ENCODE measurements at places on chromosomes 3 and 15.

GRCh38 chr15:65524226-65524625, 6.0 kb upstream of the HACD3 start:
- no peak for DNase-seq

DNA sequence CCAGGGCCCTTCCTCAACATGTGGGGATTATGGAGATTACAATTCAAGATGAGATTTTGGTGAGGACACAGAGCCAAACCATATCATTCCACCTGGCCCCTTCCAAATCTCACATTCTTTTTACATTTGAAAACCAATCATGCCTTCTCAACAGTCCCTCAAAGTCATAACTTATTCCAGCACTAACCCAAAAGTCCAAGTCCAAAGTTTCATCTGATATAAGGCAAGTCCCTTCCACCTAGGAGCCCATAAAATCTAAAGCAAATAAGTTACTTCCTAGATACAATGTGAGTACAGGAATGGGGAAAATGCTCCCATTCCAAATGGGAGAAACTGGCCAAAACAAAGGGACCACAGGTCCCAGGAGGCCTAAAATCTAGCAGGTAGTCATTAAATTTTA, 309.5 kb upstream of the SLITRK3 start:
- DNase-seq = no peak

GRCh38 chr3:138950006-138950644, 3.1 kb downstream of the FOXL2NB start:
- peak; percentile 31 for DNase-seq

DNA sequence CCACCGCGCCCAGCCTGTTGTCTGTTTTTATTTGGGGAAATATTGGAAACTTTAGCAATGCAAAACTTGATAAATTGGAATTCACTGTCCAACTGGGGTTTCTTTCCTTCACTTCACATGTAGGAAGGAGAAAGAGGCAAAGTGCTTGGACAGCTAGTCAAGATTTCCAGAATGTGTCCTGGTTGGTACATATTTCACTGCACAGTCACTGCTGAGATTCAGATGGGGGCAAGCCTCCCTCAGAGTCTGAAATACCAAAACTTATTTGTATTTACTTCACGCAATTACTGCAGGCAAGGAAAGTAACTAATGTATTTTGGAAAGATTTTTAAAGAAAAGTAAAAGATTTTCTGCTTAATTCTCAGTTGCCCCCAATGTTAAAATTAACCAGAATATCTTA, 21.0 kb downstream of the LRRC31 start:
- DNase-seq = no peak

- DNase-seq = no peak
These were observed 91.1 kb downstream of the USP13 start for GRCh38 chr3:179743913-179744312.

DNA sequence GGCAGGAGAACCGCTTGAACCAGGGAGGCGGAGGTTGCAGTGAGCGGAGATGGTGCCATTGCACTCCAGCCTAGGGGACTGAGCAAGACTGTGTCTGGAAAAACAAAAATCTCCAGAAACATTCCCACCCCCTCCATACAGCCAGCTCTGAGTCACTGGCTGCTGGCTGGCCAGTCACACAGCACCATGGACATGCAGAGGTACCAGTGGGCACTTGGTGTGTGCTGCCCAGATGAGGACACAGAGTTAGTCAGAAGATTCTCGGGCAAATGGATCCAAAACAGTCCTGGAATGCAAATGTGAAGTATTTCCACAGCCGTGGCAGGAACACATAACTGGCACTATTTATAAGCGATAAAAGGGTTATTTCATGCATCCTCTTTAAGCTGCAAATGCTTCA, 44.6 kb downstream of the BDH1 start:
- no peak for DNase-seq

DNA sequence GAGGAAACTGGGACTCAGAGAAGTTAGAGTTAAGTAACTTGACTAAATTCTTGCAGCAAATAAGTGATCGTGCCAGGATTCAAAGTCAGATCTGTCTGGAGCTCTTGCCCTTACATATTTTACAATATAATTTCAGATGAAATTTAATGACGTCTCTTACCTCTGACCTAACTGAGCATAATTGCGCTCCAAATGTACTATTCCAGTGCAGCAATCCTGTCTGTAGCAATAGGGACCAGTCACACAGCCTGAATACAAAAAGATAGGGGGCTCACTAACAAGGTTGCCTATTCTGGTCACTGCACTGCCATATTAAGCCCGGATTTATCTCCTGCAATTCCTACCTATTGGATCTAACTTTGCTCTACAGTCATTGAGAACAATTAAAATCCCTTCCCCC, 316.4 kb downstream of the ZBTB20 start:
- no peak for DNase-seq

- no peak for DNase-seq
These were observed 285.1 kb upstream of the CDIN1 start for GRCh38 chr15:36294359-36294758.

GRCh38 chr3:109977897-109978296, 640.6 kb upstream of the DPPA4 start:
- DNase-seq = no peak

- peak; percentile 32 for DNase-seq
These were observed 104.4 kb downstream of the HERC1 start for GRCh38 chr15:63729115-63729884.

GRCh38 chr15:40439461-40439959, 1.2 kb upstream of the BAHD1 start:
- no peak for DNase-seq

- no peak for DNase-seq
These were observed 1239.7 kb upstream of the ALCAM start for GRCh38 chr3:104126864-104127553.

GRCh38 chr15:67433495-67434099, 87.3 kb upstream of the C15orf61 start:
- DNase-seq = peak; percentile 52

DNA sequence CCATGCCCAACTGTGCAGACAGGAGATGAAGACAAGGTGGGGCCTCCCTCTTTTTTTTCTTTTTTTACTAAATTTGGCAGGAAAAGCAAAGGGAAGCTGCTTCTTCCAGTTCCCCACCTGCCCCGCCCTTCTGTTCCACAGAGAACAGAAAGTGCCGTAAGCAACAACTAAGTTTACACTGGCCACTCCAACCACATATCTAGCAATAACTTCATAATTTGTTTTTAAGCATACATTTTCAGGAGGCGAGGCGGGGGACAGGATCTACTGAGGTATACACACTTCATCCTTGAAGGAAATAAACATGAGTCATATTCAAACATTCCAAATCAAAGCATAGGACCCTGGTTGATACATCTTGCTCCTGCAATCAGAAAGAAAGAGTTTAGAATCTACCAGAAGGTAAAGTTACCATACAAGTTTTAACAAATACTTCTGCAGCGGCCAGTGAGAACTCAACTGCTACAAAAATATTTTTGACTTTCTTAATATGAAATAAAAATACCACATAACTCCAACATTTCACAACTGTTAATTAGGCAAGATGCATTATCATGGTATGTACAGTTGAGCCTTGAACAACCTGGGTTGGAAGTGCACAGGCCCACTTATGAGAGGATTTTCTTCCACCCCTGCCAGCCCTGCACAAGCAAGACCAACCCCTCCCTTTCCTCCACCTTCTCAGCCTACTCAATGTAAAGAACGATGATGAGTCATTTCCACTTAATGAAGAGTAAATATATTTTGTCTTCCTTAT, 50.7 kb downstream of the FOXP1 start:
- no peak for DNase-seq

DNA sequence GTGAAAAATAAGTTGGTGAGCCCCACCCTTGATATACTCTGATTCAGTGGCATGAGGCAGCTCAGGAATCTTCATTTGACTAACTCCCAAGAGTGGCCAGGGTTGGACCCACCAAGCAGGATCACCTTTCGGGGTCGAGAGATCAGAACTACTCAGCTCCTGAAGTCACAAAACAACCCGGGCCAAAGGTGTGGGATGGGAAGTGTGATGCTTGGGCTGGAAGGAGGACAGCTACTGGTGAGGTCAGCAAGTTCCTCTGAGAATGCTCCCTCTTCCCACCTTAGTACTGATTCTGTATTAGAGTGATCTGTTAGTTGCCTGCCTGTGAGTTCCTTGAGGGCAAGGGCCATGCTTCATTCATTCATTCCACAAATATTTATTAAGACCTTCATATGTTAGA, 15.1 kb downstream of the ESYT3 start:
- no peak for DNase-seq

- DNase-seq = no peak
These were observed 53.7 kb downstream of the CD47 start for GRCh38 chr3:108036984-108037741.

Measured in activated CD4-positive, alpha-beta T cell treated with anti-CD3 and anti-CD28 coated beads, Interleukin-2, amount 50 U/mL, for 48 hours (primary cell).